ENCODE measurements at places on chromosomes 13 and 19.

DNA sequence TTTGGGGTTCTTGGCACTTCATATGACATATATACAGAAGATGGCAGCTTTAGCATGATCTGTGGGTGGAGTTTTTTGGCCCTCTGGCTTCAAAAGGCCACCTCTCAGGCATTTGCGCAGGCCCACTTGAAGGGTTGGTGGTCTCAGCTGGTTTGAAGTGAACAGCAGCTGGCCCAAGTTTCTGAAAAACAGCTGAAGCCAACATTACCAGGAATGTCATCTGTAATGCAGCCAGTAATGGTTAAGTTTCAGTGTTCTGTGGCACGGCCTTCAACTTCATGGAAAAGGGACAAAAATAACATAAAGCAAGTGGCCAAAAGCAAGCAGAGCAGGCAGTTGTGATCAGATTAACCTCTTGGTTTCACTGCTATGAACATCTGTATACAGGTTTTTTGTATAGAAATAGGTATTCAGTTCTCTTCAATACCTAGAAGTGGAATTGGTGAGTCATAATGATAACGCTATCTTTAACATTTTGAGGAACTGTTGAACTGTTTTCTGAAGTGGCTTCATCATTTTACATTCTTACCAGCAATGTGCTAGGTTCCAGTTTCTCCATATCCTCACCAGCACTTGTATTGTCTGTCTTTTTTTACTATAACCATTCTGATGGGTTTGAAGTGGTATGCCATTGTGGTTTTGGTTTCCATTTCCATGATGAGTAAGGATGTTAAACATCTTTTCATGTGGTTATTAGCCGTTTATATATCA is 245.4 kb downstream of the SHISA2 start:
- no peak for DNase-seq

DNA sequence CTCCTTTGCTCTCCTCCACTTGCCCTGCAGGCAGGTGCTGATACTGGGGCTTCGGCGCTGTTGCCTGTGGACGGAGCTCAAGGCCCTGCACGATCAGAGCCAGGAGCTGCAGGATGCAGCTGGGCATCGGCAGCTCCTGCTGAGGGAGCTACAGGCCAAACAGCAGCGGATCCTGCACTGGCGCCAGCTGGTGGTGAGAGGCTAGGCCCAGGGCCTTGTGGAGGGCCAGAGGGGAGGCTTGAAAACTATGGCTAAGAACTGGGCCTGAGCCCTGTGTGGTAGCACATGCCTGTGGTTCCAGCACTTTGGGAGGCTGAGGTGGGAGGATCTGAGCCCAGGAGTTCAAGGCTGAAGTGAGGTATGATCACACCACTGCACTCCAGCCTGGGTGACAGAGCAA is 6.3 kb downstream of the HAUS5 start:
- no peak for DNase-seq

- no peak for DNase-seq
These were observed 539.5 kb downstream of the FGF9 start for GRCh38 chr13:22210134-22210930.

DNA sequence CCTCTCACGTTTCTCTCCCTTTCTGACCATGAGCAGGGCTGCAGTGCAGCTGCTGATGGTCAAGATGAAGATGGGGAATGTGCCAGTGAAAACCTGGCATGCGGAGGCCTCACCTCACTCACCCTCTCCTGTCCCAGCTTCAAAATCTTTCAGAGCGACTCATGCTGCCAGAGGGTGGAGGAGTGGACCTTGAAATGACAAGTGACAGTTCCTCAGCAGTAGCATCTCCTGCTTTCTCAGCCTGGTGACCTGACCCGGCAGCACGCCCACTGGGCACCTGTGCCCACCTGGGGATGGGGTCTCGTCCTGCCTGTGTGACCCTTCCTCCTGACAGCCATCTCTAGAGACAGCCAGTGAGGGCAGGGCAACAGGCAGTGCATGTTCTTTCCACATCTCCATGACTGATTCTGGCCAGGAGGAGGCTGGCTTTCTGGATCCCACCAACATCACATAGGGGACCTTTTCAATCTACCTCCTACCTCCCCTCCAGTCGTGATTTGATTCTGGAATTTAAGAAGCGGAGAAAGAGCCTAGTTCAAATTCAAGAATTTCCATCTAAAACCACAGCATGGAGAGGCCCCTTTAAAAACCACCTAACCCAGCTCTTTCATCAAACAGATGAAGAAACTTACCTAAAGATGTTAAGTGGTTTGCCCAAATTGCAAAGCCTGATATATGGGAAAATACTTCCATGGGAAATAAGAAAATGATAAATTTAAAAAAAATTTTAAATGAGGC is 45.8 kb downstream of the RFX2 start:
- no peak for DNase-seq

DNA sequence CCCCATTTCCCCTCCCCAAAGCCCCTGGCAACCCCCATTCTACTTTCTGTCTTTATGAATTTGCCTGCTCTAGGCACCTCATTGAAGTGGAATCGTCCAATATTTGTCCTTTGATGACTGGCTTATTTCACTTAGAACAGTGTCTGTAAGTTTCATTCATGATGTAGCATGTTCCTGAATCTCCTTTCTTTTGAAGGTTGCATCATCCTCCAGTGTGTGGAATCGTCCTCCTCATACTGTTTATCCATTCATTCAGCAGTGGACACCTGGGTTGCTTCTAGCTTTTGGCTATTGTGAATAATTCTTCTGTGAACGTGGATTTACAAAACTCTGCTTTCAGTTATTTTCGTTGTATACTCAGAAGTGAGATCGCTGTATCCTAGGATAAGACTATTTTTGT is 161.2 kb upstream of the RNF113B start:
- no peak for DNase-seq

GRCh38 chr19:57887195-57887941 is 1.5 kb downstream of the ZNF814 start:
- no peak for DNase-seq

GRCh38 chr13:42758515-42758914 is 22.9 kb upstream of the FAM216B start:
- DNase-seq = no peak

DNA sequence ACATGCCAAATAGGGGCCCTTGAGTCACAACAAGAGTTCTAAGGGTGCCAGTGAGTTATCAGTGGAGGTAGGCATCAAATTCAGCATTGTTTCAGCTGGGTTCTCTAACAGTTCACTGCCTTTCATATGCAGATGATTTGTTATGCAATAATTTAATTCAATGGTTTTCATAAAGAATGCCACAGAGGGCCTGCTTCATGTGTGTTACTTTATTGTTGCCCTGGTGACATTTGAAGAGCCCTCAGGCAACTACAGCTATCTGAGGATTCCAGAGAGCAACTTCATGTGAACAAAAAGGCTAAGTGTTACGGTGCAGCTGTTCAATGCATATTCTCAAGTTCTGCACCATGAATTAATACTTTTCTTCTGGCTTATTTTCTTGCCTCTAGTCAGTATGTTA is 43.1 kb upstream of the STARD13 start:
- no peak for DNase-seq

DNA sequence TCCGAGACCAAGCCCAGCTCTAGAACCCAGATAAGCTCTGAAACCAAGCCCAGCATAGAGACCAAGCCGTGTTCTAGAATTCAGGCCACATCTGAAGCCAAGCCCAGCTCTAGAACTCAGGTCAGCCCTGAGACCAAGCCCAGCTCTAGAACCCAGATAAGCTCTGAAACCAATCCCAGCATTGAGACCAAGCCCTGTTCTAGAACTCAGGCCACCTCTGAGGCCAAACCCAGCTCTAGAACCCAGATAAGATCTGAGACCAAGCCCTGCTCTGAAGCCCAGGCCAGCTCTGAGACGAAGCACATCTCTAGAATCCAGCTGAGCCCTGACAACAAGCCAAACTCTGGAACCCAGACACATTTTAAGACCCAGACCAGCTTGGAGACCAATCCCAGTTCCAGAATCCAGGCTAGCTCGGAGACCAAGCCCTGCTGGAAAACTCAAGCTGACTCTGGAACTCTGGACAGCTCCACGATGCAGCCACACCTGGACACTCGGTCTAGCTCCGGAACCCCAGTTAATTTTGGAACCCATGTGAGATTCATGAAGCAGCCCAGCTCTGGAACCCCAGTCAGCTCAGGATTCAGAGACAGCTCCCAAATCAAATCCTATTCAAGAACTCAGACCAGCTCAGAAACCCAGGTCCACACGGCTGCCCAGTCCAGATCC is 5.8 kb downstream of the GIPC3 start:
- DNase-seq = no peak

GRCh38 chr19:49462492-49462891 is 9.5 kb downstream of the ALDH16A1 start:
- no peak for DNase-seq

- no peak for DNase-seq
These were observed 77.3 kb downstream of the SLC6A16 start for GRCh38 chr19:49247676-49248075.

GRCh38 chr13:108368250-108368905 is 98.9 kb downstream of the TNFSF13B start:
- DNase-seq = no peak
